Stimulated activated CD8-positive, alpha-beta memory T cell treated with anti-CD3 and anti-CD28 coated beads, Interleukin-7, amount 100 ng/mL, for 1 hour (primary cell): ENCODE measurements at places on chromosomes 5 and 9.

- DNase-seq: no peak
Observed at GRCh38 chr5:89994266-89994665, 415.3 kb downstream of the CETN3 start.

- DNase-seq: no peak
Observed at GRCh38 chr5:43156388-43156787, 35.6 kb upstream of the NIM1K start.

DNA sequence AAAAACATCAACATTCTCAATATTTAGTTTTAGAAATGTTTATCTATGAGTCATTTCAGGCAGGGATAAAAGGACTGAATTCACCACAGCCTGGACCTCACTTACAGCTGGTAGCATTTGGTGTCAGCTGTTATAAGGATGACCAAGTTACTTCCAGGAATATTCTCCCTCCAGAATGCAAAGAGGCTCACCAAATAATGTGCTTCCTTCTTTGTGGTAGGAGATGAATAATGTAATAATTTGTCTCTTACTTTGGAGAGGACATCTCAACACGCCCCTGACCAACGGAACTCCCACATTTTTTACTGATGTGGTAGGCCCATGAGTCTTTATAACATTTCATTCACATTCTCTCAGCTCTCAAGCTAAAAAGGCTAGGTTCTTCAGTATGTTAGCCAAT is 825.9 kb upstream of the GRAMD2B start:
- DNase-seq: no peak

GRCh38 chr5:67858471-67859031 is 357.0 kb upstream of the PIK3R1 start:
- DNase-seq: no peak
